Activated T-cell treated with anti-CD3 and anti-CD28 coated beads for 48 hours (primary cell): ENCODE measurements at places on chromosomes 5 and 9.

DNA sequence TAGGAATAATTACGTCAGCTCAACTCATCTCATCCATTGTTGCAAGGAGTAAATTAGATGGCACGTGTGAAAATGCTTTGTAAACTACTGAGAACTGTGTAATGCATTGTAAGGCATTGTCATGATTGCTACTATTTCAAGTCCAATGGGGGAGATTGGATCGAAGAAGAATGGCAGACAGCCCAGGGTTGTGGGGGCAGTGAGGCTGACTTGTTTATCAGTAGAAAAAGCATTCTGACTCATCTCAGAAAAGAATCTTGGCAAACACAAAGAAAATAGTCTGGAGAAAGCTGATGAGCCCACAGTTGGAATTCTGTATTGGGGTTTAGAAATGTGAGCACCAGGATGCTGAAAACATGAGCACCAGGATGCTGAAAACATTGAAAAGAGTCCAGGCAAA lies 28.0 kb upstream of the DAP start:
- no peak for DNase-seq

GRCh38 chr9:70060883-70061507 lies 17.3 kb downstream of the MAMDC2 start:
- no peak for DNase-seq

GRCh38 chr9:127444921-127445850 lies 6.0 kb downstream of the RPL12 start:
- DNase-seq: no peak

DNA sequence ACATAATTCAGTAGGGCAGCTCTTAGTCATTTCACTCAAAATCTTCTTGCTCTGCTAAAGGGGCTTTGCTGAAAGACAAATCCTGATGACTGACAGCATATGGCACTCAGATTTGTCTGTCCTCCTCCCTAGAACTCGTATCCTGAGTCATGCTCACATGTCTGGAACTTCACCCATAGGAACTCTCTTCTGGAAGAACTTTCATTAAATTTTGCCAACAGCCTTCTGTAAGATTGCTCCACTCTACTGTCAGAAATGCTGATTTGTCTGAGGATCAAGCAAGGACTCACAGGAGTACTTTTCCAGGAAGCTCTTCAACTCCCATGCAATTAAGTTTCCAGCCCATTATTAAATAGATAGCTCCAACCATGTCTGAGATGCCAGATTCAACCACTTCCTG lies 59.8 kb upstream of the SNX2 start:
- DNase-seq: no peak

GRCh38 chr5:138772986-138773594 lies 19.9 kb downstream of the CTNNA1 start:
- DNase-seq: no peak

GRCh38 chr5:110809006-110809405 lies 70.2 kb downstream of the SLC25A46 start:
- no peak for DNase-seq

- DNase-seq: no peak
These were observed 186.2 kb downstream of the GABBR2 start for GRCh38 chr9:98522487-98522886.

DNA sequence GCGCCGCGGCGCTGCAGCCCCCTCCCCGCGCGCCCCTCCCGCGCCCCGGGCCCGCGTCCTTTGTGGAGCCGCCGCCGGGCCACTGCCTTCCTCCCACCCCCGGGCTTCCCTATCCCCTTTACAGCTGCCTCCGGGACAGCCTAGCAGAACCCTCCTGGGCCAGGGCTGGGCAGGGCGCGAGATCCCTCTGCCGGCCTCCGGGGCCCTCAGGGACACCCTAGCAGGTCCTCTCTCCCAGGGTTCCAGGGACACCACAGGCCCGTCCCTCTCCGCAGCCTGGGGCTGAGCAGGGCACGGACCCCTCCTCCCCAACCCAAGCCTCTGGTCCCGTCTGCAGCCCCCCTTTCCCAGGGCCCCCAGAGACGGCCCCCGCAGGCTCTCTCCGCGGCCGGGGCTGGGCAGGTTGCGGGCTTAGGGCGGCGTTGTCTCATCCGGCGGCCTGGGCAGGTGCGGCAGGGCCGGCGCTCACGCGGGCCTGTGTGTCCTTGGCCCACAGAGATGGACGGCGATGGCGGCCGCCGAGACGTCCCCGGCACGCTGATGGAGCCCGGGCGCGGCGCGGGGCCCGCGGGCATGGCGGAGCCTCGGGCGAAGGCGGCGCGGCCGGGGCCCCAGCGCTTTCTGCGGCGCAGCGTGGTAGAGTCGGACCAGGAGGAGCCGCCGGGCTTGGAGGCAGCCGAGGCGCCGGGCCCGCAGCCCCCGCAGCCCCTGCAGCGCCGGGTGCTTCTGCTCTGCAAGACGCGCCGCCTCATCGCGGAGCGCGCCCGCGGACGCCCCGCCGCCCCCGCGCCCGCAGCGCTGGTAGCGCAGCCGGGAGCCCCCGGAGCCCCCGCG lies 710 bp downstream of the WNK2 start:
- DNase-seq: no peak

- no peak for DNase-seq
These were observed 607 bp upstream of the HNRNPAB start for GRCh38 chr5:178203670-178204181.

DNA sequence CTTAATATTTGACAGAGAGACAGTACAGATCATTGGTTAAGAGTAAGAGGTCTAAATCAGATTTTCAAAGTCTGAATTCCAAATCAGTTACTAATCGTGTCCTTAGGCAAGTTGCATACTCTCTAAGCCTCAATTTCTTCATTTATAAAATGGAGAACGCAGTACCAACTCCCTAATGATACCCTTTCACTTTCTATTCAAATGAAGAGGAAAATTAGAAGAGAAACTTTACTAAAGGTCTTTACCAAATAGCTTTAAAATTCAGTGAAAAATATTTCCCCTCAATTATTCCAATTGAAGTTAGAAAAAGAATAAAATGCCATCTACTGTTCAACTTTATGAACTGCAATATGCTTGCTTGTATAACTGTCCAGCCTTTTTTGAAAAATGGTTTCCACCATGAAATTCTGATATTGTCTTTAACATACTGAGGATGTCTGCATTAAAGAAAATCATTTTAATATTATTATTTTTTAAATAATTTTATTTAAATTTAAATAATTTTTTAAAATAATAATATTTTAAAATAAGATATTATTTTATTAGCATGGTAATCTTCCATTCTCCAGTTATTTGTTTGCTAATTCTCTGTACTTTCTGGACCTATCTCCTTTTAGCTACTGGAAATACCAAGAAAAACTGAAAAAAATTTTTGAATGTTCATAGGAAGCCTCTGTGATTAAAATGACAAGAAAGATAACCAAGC lies 36.0 kb downstream of the POC5 start:
- DNase-seq: no peak

DNA sequence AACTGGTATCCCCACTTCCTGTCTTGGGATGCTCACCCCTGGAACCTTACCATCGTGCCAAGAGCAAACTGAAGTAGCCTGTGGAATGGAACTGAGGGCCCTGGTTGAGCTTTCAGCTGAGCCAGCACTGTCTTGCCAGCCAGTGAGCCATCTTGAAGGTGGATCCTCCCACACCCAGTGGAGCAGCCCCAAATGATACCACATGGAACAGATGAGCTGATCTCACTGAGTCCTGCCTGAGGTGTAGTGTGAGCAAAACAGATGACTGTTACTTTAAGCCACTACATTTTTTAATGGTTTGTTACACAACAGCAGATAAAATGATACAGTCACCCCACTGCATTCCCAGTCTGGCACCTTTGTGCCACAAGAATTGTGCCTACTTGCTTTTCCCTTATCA lies 2.2 kb upstream of the PCYOX1L start:
- peak; percentile 23 for DNase-seq

- DNase-seq: no peak
These were observed 126.4 kb upstream of the ZNF366 start for GRCh38 chr5:72633649-72634048.

- DNase-seq: no peak
These were observed 739 bp downstream of the CARD9 start for GRCh38 chr9:136372561-136373299.
